AG20443 (cell line): ENCODE measurements at places on chromosomes 16 and 17.

DNA sequence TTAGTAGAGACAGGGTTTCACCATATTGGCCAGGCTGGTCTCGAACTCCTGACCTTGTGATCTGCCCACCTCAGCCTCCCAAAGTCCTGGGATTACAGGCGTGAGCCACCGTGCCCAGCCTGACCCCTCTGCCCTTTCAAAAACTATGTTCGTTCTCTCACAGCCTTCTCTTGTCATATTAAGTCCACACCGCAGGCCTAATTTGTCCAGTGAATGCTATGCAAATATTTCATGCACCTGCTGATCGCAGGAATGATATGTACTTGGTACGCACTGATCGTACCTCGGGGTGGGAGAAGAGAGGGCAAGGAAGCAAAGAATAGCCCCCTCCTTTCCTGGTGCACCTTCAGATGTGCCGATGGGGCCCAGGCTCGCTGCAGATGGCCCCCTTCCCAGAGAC lies 3.0 kb upstream of the BIRC5 start:
- DNase-seq: no peak

DNA sequence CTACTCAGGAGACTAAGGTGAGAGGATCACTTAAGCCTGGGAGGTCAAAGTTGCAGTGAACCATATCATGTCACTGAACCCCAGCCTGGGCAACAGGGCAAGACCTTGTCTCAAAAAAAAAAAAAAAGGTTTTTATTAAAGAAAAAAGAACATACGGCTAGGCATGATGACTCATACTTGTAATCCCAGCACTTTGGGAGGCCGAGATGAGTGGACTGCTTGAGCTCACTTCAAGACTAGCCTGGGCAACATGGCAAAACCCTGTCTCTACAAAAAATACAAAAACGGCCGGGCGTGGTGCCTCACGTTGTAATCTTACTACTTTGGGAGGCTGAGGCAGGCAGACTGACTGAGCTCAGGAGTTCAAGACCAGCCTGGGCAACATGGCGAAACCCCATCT lies 38.4 kb downstream of the RANBP10 start:
- no peak for DNase-seq

- DNase-seq: peak; percentile 53
These were observed 8.6 kb downstream of the SLC7A5 start for GRCh38 chr16:87860553-87861299.

DNA sequence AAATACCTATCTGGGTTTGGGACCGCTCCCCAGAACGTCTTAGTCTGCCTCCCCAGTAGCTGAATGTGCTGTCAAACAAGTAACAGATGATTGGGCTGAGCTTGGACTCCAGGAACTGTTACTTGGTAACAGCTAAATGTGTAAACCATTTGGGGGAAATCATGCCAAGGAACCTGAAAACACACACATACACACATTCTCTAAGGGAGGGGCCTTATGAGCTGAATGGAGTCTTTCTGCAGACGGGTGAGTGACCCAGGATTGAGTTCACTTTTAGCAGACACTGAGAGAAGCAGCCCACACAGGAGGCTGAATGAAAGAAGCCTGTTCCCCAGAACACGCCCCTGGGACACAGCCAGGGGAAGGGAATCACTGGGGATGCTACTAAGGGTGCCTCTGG lies 1.6 kb downstream of the ACLY start:
- peak; percentile 51 for DNase-seq

GRCh38 chr17:45171338-45172231 lies 9.9 kb downstream of the HEXIM2 start:
- peak; percentile 47 for DNase-seq
